Activated CD4-positive, alpha-beta T cell treated with anti-CD3 and anti-CD28 coated beads, Interleukin-10, Interleukin-2, amounts not matched to agents 100 ng/mL and 50 ng/mL, durations not matched to agents 16 hours and 8 hours (primary cell): ENCODE measurements at places on chromosomes 11 and 22.

GRCh38 chr11:34613015-34613414 lies 7.9 kb upstream of the EHF start:
- DNase-seq: no peak

DNA sequence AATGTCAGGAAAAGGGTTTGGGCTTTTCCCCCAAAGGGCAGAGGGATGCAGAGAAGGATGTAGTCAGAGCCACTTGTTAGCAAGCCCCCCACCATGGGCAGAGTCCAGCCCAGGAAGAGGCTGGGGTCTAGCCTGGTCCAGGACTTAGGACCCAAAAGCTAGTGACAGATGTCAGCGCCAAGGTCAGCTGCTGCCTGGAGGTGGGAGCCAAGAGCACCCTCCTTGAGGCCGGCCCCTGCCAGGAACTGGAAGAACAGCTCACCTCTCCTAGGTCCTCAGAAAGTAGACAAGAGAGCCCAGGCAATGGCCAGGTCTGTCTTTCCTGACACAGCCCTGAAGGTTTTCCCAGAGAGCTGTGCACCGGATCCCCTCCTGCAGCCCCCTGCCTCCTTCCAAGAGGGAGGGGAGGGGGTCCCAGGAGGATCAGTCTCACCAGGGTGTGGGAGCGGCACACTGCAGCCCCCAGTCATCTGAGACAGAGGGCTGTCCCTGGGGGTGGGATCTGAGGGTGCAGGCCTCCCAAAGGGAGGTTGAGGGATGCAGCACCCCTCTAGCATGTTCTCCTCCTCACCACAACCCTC lies 14.6 kb upstream of the ARHGEF17 start:
- no peak for DNase-seq

- DNase-seq: no peak
These were observed 201.6 kb upstream of the B3GAT1 start for GRCh38 chr11:134613646-134614045.

DNA sequence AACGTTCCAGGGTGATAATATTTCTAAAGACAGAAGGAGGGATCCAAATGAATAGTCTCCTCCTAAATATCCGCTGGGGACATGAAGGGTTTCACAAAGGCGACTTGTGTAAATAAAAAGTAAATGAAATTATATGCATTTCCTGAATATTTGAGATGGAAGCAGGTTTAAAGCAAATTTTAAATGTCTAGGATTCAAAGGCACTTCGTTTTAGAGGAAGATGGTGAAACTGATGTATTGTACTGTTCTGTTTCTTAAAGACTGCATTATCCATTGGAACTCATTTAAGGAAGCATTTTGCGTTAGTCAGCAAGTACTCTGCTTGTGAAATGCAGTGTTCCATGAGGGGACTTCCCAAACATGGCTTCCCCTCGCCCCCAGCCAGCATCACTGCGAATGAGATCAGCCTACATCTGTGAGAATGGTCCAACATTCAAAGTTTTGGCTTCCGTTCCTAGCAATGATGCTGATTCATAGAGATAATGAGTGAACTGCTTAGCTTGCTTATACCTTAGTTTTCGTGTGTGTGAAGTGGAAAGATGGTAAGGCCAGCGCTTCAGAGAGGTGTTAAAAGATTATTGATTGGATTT lies 1.5 kb downstream of the RAB39A start:
- peak; percentile 21 for DNase-seq

DNA sequence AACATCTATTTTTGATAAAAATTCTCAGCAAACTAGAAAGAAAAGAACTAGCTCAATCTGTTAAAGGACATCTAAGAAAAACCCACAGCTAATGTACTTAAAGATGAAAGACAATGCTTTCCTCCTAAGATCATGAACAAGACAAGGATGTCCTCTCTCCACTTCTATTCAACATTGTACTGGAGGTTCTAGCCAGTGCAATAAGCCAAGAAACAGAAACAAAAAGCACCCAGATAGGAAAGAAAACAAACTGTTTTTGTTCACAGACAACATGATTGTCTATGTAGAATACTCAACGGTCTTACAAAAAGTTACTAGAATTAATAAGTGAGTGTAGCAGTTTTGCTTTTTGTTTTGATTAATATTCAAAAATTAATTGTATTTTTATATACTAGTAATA lies 7.8 kb downstream of the CD3D start:
- no peak for DNase-seq

- DNase-seq: no peak
These were observed 34.4 kb upstream of the WNT11 start for GRCh38 chr11:76240666-76241065.

GRCh38 chr11:76598426-76598839 lies 72.1 kb downstream of the LRRC32 start:
- DNase-seq: peak; percentile 43

DNA sequence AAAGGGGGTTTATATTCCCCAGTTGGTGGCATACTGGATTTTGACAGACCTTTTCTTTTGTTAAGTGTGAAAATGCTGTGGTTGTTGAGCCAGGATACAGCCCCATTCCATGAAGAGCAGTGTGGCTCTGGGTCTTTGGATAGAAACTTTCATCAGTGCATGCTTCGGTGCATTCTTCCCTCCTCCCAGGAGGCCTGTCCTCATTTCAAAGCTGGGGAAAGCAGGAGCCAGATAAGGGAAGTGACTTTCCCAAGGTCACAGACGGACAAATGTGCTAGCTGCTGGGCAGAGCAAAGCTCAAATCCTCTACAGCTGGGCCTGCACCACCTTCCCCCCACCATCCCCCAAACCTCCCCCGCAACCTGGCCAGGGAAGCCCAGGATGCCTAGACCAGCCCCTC lies 184.5 kb upstream of the NTM start:
- DNase-seq: no peak

DNA sequence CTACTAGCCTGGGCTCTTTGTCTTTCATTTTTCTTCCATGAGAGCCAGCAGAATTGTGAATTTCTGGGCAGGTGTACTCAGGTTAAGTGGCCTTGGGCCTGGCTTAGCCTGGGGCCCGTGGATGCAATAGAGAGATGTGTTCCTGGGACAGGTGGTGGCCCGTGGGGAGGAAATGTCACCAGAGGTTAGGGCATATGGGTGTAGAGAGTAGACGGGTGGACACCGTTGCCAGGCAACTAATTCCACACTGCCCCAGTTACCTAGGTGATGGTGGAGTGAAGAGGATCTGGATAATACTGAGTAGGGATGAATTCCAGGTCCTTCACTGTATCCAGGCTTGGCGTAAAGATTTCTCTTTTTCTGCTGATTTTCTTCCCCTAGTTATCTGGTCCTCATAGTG lies 175.0 kb downstream of the INSC start:
- no peak for DNase-seq

- DNase-seq: no peak
These were observed 111.3 kb upstream of the OR4B1 start for GRCh38 chr11:48105096-48105990.

GRCh38 chr11:10483584-10483983 lies 28.5 kb downstream of the AMPD3 start:
- no peak for DNase-seq

GRCh38 chr11:30411383-30411782 lies 88.5 kb downstream of the ARL14EP start:
- DNase-seq: no peak
